Activated naive CD8-positive, alpha-beta T cell treated with anti-CD3 and anti-CD28 coated beads for 36 hours (primary cell): ENCODE measurements at places on chromosomes 2 and 18.

- DNase-seq: no peak
Measured at GRCh38 chr2:11406958-11407381, 59.0 kb downstream of the E2F6 start.

- DNase-seq: no peak
Measured at GRCh38 chr2:220315098-220315823, 687.8 kb downstream of the SLC4A3 start.

DNA sequence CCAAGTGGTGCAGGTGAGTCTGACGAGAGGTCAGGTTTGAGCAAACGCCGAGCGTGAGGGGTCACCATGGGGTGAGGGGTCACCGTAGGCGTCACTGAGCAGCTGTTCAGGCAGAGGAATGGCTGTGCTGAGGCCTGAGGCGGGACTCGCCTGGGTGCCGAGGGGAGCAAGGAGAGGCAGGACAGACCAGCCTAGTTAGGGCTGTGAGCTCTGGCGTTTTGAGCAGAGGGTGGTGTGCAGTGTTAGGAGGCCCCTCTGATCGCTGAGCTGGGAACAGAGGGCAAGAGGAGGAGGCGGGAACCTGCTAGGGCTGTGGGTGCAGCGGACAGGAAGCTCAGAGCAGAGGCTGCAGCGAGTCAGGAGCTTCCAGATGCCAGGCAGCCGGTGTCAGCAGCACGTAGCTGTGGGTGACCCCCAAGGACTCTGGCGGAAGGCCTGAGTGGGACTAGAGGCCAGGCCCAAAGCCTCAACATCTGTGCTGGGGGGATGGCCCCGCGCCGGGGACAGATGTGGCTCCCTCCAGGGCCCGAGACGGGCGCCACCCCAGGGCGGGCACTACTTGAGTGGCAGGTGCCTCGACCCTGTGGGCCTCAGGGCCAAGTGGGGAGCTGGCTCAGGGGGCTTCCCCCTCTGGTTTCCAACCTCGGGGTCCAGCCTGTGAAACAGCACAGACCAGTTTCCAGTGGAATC lies 55.7 kb downstream of the KCNG2 start:
- no peak for DNase-seq

- no peak for DNase-seq
Measured at GRCh38 chr2:100391735-100392515, 25.5 kb downstream of the CHST10 start.

GRCh38 chr2:241637795-241638660 lies 535 bp downstream of the ATG4B start:
- DNase-seq: no peak

DNA sequence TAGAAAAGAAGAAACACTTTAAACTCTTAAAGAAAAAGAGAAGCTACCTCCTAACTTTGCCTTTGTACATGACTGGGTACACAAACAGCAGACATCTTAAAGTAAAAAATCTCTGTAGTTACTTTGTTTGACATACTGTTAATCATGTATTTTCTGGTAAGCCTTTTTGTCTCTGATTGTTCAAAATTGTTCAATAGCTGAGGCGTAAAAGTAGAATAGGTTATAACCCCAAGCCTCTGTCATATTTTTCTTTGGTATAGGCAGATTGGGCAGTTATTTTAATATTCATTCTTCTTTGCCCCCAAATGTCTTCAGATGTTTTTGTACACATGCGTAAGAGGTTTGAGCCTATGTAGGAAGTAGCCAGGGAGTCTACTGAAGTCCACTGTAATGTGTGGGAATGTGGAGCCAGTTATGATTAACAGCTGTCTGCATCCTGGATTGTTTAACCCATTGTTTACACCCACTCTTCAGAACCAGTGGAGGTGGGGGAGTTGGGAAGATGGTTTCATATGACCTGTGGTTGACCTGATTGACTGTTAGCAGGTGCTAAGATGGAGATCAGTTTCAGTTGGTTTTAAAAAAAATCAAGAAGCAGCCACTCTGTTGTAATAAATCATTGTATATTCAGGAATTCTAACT lies 150.5 kb downstream of the TANC1 start:
- DNase-seq: no peak

- no peak for DNase-seq
Measured at GRCh38 chr2:19843992-19844515, 57.7 kb downstream of the TTC32 start.

GRCh38 chr2:15889442-15890123 lies 50.8 kb upstream of the MYCN start:
- no peak for DNase-seq

DNA sequence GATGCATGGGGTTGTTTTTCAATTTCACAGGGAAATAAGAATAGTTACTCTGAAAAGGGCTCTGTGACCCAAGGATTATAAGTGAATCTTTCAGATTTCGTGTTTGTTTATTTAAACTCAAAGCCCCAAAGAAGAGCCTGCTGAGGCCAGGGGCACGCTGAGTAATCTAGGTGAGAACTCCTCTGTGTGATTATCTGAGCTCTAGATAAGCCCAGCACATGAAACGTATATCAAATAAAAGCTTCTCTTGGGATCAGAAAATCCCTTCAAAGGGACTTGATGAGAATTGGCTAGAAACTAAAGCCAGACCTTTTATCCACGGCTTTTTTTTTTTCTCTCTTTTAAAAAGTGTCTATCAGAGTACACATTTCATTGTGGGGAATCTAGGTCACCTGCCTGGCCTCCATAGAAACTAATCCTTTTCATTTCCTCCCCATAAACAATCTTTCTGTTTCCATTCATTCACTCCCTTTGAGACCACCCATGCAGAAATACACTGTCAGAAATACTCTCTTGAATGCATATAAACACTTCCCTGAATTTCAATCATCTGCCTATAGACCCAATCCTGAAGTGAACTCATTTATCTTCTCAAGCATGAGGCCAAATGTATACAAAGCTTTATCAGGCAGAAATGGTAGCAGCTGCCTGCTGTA lies 137.4 kb downstream of the RIT2 start:
- DNase-seq: no peak

DNA sequence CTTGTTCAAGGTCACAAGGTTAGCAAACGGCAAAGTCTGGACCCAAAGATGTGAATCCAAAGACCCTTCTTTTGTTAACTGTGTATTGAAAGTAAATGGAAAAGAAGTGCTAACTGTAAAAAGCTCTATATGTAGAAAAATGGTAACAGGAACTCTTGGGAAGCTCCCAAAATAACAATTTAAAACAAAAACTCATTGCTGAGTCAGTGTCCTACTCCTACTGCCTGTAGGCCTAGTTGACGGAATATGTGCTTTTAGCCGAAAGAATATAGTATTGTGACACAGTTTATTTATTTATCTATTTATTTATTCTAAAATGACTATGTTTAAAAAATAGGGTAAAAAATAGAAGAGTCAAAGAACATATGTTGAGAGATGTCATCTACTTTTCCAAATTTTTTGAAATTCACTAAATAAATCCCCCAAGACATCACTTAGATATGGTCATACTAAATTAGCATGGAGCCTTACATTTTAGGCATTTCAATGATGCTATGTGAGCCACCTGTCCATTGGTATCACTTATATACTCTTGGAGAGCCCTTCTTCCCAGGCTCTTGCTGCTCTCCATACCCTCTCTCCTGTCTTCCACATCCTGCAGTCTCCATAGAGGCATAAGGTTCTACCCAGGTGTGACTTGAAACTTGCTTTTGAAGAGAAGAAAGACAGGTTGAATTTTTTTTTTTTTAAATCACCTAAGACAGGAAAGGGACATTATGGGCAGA lies 13.7 kb downstream of the COL5A2 start:
- no peak for DNase-seq

- no peak for DNase-seq
Measured at GRCh38 chr2:188848887-188849435, 125.2 kb upstream of the COL3A1 start.
